Activated B cell treated with CpG ODN at 0.5 μM for 24 hours (primary cell): ENCODE measurements at places on chromosomes 11 and 22.

DNA sequence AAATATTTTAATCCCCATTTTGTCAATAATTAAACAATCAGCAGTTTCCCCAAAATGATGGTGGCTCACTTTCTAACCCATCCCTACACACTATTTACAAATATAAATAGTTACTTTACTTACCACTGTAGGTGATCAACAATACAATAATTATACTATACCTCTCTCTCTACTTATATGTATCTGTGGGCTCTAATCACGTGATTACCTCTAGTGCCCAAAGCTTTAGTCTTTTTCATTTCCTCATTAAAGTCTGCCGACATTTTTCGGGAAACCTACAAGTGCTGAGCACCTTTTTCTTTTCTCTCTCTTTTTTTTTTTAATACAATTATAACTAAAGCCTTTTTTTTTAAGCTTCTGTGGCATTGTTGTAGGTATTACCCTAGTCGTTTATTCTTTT, 23.9 kb downstream of the DLG2 start:
- no peak for DNase-seq

- no peak for DNase-seq
Measured at GRCh38 chr11:129251067-129251466, 58.9 kb upstream of the ARHGAP32 start.

- peak; percentile 83 for DNase-seq
Measured at GRCh38 chr11:1852877-1853276, at the start of gene LSP1. Gene LSP1, plus strand, starts transcription at chr11:1853084. Its CDS starts 61 bp downstream, at chr11:1853145.

- DNase-seq = peak; percentile 67
Measured at GRCh38 chr11:8225589-8226036, 38.1 kb downstream of the LMO1 start.

DNA sequence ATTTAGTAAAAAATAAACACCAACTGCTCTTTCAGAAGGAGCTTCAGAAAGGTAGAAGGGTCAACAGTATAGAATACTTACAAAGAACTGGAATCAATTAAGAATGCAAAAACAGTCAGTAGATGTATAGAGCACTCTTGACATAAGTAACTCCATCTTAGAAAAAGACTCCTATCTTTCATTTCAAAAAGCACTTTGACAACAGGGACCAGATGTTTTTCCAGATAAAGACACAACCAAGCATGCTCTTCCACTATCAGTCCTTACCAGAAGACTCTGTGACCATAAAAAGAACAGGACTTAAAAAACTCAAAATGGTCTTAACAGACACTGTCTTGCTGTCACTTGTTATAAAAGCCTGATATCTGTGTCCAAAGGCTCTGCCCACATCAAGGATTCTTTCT, 5.2 kb downstream of the SLC25A17 start:
- no peak for DNase-seq

DNA sequence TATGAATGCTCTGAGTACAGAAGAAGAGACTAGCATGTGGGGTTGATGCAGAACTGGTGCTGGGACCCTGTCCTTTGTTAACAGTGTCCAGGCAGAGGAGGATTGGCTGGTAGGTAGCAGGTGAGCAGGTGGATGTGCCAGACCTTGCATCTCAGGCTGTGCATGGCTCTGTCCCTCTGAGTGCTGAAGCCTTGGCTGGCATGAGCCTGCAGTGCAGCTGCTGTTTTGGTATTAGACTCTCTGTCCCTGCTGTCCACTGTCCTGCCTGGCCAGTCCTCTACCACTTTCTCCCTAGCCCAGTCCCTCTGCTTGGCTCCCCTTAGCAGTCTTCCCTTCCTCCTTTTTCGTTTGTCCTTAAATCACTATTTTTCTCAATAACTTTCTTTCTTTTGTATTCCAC, 213.6 kb upstream of the ZBED5 start:
- no peak for DNase-seq

- no peak for DNase-seq
Measured at GRCh38 chr11:96578379-96578778, 188.6 kb downstream of the JRKL start.

DNA sequence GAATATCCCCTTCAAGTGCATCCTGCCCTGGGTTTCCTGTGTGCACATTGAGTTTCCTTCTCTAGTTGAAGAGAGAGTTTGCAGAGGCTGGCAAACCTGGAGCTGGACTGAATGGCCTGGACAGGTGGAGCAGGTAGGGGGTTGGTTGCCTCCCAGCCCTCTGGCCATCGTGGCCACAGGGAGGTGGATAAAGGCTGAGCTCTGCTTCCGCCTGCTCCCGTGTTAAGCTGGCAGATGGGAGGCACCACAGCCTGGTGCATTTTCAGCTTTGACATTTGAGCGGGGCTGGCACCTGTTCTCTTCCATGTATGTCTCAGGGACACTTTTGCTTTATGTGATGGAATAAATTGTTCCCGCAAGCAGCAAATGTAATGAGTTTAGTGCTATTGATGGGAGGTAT, 11.1 kb downstream of the MICAL2 start:
- DNase-seq = no peak

- DNase-seq = no peak
Measured at GRCh38 chr22:22767876-22768602, 119.6 kb upstream of the IGLL5 start.

- no peak for DNase-seq
Measured at GRCh38 chr11:110152199-110152598, 59.0 kb downstream of the ZC3H12C start.

DNA sequence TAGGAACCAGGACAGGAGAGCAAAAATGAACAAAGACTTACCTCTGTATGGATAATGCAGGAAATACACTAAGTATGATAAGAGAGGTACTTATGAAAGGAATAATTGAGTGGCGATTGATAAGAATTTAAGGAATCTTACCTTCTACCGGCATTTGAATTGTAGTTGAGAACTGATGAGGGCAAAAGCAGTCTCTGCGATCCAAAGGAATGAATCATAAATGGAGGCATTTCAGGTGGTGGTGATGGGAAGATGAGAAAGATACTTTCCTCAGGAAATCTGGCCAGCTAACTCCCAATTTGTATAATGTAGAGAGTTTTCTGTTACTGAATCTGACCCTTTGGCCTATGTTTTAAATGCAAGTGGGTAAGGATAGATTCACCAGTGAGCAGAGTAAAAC, 71.9 kb upstream of the C11orf87 start:
- DNase-seq = no peak

GRCh38 chr11:64538501-64538951, 52.5 kb upstream of the SLC22A12 start:
- DNase-seq = no peak

GRCh38 chr11:12454782-12455181, 77.4 kb downstream of the PARVA start:
- DNase-seq = no peak

GRCh38 chr22:23499845-23500500, 80.1 kb downstream of the IGLL1 start:
- DNase-seq = no peak

DNA sequence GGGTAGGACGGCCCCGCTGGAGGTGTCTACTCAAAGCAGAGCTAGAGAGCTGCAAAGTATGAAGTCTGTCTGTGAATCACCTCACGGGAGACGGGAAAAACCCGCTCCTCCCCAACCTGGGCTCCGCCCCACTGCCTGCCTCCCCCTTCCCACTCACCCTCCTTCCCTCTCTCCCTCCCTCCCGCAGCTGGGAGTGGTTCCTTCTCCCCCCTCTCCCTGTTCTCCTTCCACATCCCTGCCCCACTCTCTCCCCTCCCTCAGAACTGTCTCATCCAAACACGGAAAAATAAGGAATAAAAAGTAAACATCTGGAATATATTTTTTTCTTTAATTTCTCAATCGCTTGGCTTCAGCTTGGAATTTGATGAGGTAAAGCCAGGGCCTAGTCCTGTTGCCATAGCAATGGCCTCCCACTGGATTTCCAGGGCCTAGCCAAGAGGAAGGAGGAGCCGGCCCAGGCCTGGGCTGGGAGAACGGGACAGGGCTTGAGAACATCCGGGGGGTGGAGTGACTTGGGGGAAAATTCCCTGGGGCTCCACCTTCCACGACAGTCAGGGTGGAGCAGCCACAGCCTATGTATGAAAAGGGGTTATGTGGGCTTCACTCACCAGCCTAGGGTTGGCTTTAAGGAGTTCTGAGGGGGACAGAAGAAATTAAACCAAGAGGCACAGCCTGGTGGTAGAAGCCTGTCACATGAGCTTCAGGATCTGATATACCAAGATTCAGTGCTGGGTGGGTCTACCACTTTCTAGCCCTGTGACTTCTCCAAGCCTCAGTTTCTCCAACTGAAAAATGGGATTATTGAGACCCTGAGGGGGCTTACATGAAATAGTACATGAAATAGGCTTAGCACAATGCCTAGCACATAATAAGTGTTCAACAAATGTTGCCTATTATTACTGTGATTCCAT, 2.2 kb downstream of the TNKS1BP1 start:
- no peak for DNase-seq

GRCh38 chr22:30472994-30473720, 1.3 kb upstream of the SEC14L3 start:
- no peak for DNase-seq

DNA sequence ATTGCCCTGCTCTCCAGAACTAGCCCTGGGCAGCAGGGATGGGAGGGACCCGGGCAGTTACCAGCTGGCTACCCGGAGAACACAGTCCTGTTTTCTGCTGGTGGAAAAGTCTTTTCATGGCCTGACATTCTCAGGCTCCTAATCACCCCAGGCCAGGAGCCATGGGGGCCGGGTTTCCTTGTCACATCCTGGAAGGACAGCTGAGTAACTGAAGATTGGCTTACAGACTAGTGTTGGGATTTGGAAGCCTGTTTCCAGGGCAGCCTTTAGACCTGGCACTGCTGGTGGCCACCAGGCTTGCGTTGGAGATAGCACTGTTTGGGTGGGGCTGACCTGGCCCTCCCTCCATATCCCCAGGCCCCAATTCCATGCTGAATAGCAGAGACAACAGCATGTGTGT, 349.0 kb downstream of the CTTN start:
- no peak for DNase-seq

GRCh38 chr11:85902353-85902752, 47.2 kb downstream of the CCDC83 start:
- DNase-seq = no peak
